ENCODE measurements at places on chromosomes 3 and 15. TPM values are rescaled to one million over a fixed set of nuclear protein-coding genes. Genes with fewer than 3 reads are reported as not detected.

GPR176 gene
- 1.1 TPM for total RNA-seq

- DNase-seq: no peak
- no peaks in the 10 kb centered on the region for H3K27me3 ChIP-seq
- H3K27ac ChIP-seq: no peak overlapping the region
- H3K4me1 ChIP-seq: no peaks in the 10 kb centered on the region
- H3K36me3 ChIP-seq: no peaks in the 10 kb centered on the region
Measured at GRCh38 chr3:100804631-100805030, 95.3 kb downstream of the TFG start.

GRCh38 chr15:57861034-57861638 lies 154.6 kb downstream of the POLR2M start:
- H3K27me3 ChIP-seq: no peaks in the 10 kb centered on the region
- no peaks in the 10 kb centered on the region for H3K36me3 ChIP-seq
- DNase-seq: no peak
- H3K4me1 ChIP-seq: no peaks in the 10 kb centered on the region
- no peak overlapping the region for H3K4me3 ChIP-seq

CTXND1 gene
- total RNA-seq: 0.03 TPM

GRCh38 chr3:71304684-71305083 lies 278.8 kb downstream of the FOXP1 start:
- no peaks in the 10 kb centered on the region for H3K36me3 ChIP-seq
- peaks cover 40% of the 10 kb centered on the region for H3K4me1 ChIP-seq
- no peaks in the 10 kb centered on the region for H3K27me3 ChIP-seq

- H3K4me3 ChIP-seq: no peak overlapping the region
- DNase-seq: no peak
- no peak overlapping the region for H3K27ac ChIP-seq
- H3K27me3 ChIP-seq: no peaks in the 10 kb centered on the region
Measured at GRCh38 chr3:20930034-20930433, 744.0 kb upstream of the SGO1 start.

CYP8B1 gene
- total RNA-seq: not detected

DNA sequence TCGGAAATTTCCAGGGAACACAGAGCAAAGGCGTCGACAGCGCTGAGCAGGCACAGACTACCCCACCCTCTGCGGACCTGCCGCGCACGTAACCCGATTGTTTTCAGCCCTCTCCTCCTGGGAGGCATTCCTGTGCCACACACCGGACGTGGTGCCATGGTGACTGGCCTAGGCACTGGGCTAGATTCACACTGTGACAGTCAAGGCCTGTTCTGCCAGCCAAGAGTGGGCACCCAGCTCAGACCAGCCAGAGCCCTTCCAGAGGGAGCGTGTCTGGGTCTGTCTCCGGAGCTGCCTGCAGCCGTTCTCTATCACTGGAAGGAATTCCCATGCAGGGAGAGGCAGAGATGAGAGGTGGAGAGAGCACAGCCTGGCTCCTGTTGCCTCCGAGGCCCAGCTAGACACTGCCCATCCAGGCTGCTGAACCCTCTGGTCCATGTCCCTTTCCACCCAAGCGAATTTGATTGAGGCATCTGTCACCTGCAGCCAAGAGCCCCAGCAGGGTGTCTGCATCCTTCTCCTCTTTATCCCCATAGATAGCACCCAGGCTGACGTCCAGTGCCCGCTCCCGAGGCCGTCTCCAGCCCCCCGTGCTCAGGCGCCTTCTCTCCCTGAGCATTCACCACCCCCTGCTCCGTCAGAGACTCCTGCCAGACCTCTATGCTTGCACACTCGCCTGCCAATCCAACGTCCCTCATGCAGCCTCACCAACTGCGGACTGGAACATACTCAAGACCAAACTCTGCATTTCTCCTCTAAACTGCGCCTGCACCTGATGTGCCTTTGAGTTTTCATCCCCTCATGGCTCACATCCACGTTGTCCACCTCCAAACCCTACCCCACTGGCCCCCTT lies 267.5 kb downstream of the OCA2 start:
- H3K36me3 ChIP-seq: no peaks in the 10 kb centered on the region
- no peaks in the 10 kb centered on the region for H3K4me1 ChIP-seq
- no peak for DNase-seq
- no peaks in the 10 kb centered on the region for H3K27me3 ChIP-seq
- no peak overlapping the region for H3K27ac ChIP-seq

- H3K27me3 ChIP-seq: no peaks in the 10 kb centered on the region
- no peak overlapping the region for H3K4me3 ChIP-seq
- H3K4me1 ChIP-seq: peaks cover 8% of the 10 kb centered on the region
- H3K36me3 ChIP-seq: no peaks in the 10 kb centered on the region
- no peak for DNase-seq
Measured at GRCh38 chr3:188531210-188531609, 377.3 kb downstream of the LPP start.

DNA sequence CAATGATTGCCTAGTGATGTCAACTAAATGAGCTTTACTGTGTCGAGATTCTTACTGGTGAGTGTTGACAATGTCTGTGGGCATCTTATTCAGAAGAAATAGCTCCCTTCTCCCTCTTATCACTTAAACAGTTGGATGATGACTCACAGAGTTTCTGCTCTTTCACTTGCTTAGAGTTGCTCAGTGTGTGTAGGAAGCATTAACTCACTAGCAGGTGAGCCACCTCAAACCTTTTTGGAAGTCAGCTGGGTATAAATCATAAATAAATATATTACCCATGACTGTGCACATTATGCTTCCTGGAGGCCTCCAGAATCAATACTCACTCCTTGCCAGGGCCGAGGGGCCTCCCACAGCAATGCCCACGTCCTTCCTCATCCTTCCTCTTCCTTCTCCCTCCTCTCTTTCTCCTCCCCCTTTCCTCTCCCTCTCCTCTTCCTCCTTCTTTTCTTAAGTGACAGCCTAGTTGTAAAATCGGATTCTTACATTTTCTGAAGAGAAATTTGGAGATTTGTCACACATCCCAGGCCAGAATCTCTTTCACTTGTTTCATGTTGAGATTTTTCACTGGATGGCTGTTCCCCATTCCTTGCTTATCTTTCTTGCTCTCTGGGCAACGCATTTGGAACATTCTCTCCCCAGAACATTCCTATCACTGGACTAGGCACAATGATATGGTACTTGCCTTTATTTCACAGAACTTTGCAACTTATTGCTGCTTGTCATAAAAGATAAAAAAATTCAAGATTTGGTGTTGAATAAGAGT lies 17.5 kb downstream of the SHC4 start:
- no peak overlapping the region for H3K27ac ChIP-seq
- no peak for DNase-seq

Data from gastrocnemius medialis (tissue), 4 donors.